ENCODE measurements at places on chromosomes 3 and 15.

GRCh38 chr15:33955945-33956344, 12.4 kb upstream of the CHRM5 start:
- no peak for DNase-seq

- DNase-seq = no peak
Observed at GRCh38 chr3:195549931-195550519, 6.9 kb upstream of the PPP1R2 start.

DNA sequence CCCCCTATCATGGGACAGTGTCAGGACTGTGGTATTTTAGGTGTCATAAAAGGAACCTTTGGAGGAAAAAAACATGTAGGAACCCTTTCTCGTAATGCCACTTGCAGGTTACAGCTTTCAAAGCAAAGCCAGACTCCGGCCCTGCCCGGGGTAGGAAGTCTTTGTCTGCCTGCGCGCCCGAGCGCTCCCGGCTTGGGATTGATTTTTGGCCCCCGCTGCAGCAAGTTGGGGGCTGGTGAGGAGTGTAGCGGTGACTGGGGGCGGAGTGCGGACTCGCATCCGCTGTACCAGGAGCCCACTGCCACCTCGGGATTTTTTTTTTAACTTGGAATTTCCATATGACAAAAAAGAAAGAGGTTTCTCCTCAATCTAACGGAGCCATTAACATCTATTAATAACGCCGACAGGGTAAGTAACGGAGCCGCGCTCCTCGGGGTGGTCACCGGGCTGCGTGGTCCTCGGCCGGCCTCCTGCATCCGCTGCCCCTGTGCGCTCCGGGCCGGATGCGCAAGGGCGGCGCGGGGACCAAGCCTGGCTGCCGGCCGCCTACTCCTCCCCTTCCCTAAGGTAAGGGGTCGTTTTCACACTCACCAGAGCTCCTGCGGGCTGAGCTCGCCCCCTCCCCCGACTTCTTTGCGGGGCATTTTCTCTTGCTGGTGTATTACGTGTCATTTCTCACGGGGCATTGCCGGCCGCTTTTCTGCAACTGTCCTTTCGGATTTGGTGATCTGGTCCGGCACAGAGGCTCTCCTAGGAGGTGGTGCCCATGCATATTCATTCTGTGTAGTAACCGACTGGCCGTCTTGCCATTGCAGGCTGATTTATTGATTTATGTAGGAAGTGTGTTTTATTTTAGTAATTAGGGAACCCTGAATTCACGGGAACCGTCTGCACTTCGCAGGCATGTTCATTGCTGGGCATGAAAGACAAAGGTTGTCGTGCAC, 219.8 kb upstream of the TOPAZ1 start:
- no peak for DNase-seq

DNA sequence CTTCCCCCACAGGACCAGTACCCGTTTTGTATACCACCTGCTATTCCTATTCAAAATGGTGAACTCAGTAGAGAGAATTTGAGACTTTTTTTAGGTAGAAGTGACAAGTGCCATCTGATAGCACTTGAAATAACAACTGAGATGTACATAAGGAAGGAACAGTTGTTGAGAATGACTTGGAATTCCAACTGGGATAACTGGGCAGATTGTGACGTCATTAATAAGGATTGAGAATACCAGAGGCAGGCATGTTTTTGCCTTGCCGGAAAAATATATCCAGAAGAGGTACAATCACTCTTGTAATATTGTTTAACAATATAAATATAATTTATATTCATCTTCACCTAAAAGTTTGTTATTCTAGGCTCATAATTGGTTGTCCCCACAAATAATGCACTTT, 454.1 kb upstream of the RGMA start:
- no peak for DNase-seq

- DNase-seq = peak; percentile 60
Observed at GRCh38 chr3:69500604-69501003, 114.7 kb upstream of the FRMD4B start.

DNA sequence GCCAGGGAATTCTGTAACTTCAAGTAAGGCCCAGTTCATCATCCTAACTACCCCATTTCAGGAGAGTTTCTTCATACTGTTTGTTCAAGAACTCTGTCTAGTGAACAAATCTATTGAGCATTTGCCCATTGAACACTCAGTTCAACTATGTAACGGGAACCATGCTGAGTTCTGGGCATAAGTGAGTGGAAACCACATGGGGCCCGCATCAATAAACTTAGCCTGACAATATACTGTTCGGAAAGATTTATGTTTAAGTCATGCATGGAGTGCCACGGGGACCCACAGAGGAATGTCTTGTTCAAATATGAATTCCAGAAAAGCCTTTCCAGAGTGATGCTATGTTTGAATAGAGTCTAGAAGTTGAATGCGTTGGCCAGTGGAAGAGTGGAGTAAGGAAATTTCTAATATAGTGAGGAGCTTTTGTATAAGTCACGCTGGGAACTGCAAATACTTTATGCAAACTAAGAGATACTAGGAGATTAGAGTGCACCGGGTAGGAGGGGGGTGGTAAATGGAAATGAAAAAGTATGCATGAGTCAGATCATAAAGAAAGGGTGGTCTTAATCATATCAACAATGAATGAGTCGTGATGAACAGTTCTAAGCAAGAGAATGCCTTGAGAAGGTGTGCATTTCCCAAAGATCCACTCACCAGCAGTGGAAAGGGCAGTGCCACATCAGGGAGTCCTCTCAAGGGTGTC, 279.8 kb downstream of the VPS13C start:
- no peak for DNase-seq

DNA sequence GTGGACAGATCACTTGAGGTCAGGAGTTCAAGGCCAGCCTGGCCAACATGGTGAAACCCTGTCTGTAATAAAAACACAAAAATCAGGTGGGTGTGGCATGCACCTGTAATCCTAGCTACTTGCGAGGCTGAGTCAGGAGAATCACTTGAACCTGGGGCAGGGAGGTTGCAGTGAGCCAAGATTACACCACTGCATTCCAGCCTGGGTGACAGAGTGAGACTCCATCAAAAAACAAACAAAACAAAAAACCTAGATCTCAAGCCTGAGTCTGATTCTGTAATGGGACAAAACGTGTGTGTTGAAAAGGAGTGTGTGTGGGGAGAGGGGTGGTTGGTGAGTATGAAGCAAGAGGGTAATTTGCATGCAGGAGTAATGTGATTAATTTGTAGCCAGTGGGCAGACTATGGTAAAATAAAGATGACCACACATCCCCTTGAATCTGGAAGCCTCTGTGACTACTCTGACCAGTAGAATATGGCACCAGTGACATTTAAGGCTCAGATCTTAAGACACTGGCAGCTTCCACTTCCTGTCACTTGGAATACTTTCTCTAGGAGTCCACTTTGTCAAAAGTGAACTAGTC, 18.4 kb upstream of the OPA1 start:
- DNase-seq = no peak

- DNase-seq = no peak
Observed at GRCh38 chr3:71355862-71356261, 227.7 kb downstream of the FOXP1 start.

- DNase-seq = no peak
Observed at GRCh38 chr15:88624971-88625490, 3.9 kb downstream of the AEN start.

Data from globus pallidus (tissue), 1 donor.